ENCODE measurements at places on chromosomes 3 and 15. TPM values are rescaled to one million over a fixed set of nuclear protein-coding genes. Genes with fewer than 3 reads are reported as not detected.

The NR1I2 gene
- total RNA-seq, result 0.07 TPM

DNA sequence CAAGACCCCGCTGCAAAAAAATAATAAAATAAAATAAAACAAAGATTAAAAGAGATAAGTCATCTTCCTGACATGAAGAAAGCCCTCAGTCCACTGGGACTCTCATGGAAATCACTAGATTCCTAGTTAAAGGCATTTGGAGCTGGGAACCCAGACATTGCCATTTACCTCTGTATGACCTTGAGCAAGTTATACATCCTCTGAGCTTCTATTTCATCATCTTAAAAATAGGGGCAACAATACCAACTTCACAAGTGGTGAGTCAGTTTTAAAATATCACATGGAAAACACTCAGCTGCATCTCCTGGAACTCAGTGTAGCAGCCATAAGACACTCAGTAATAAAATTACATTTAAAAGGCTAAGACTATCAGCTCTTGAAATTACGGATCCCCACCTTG lies 334.8 kb downstream of the ERC2 start:
- no peaks in the 10 kb centered on the region for H3K36me3 ChIP-seq
- H3K4me3 ChIP-seq, result no peak overlapping the region
- no peak for DNase-seq
- peaks cover 6% of the 10 kb centered on the region for H3K27me3 ChIP-seq
- H3K4me1 ChIP-seq, result peaks cover 8% of the 10 kb centered on the region

GRCh38 chr3:44132061-44132460 lies 109.6 kb upstream of the TOPAZ1 start:
- H3K27me3 ChIP-seq, result peaks cover 46% of the 10 kb centered on the region
- no peak for DNase-seq
- H3K36me3 ChIP-seq, result no peaks in the 10 kb centered on the region
- H3K27ac ChIP-seq, result no peak overlapping the region
- H3K4me3 ChIP-seq, result no peak overlapping the region

DNA sequence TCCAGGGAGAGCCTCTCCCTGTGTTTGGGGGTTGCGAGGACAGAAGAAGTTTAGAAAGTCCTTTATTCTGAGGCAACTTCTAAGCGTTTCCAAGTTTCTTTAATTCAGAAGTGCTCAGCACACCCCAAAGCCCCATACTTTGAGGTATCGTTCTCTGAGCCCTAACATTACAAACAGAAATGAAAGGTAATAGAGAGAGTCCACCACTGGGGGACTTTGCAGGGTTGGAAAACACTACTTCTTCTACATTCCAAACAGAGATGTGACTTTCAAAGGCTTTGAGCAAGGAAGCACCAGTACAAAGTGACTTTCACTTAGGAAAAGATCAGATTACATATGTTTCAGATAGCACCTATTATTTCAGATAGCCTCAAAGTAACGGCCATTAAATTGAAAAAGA lies 6.2 kb upstream of the ZNF280D start:
- no peaks in the 10 kb centered on the region for H3K36me3 ChIP-seq
- H3K4me3 ChIP-seq, result no peak overlapping the region
- no peak overlapping the region for H3K27ac ChIP-seq
- H3K27me3 ChIP-seq, result no peaks in the 10 kb centered on the region
- H3K4me1 ChIP-seq, result no peaks in the 10 kb centered on the region

The HCLS1 gene
- 1.6 TPM for total RNA-seq

DNA sequence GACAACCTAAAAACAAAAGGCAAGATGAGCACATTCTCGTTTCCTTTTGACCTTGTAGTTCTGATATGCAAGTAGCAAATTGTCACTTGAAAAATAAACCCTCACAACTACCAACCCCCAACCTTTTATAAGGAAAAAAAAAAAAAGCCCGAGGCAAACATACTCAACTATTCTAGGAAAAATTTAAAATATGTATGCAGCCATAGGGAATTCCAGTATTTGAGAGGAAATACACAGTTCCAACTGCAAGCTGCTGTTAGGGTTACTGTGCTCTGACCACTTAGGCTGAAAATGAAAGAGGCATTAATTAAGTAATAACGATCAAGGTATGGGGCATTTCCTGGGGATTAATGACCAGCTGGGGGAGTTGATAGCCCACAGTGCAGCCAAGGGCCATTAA lies 281.9 kb upstream of the DPH6 start:
- no peaks in the 10 kb centered on the region for H3K36me3 ChIP-seq
- no peak overlapping the region for H3K4me3 ChIP-seq
- no peaks in the 10 kb centered on the region for H3K4me1 ChIP-seq
- DNase-seq, result no peak

GRCh38 chr15:42131006-42131405 lies 25.4 kb downstream of the PLA2G4F start:
- peaks cover 10% of the 10 kb centered on the region for H3K27me3 ChIP-seq
- H3K4me1 ChIP-seq, result peaks cover 5% of the 10 kb centered on the region
- no peak overlapping the region for H3K4me3 ChIP-seq

DNA sequence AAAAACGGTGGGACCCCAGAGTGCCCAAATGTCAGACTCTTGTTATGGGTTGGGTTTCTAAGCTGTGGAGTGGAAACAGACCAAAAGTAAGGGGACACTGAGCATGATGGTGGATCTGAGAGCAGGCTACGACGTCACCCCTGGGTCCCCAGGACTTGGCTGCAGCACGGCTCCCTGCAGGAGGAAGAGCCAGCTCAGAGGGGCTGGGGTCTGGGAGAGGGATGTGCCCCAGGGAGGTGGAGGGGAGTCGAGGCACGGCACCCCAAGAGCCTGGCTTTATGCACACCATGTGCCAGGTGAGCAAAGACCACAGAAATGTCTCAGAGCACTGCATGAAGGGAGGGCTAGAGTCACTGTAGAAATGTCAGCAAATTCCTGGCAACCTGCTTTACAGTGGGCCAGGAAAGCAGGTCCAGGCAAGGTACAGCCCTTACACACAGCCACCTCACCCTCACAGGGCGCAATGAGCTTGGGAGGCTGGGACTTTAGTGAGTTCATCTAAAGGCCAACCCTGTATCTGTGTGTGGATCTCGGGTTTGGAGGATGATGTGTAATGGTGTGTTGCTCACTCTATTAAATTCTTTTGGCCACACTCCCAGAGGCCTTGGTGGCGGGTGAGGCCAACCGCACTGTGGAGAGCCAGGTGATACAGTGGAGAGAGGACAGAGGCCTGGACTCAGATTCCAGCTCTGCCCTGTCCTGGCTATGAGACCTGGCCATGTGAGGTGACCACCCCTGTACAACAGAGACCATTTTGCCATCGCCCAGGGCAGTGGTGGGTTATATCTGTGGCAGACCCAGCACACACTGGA lies 14.1 kb downstream of the CTSH start:
- H3K4me3 ChIP-seq, result no peak overlapping the region
- peak; percentile 57 for DNase-seq
- no peaks in the 10 kb centered on the region for H3K36me3 ChIP-seq
- H3K27me3 ChIP-seq, result no peaks in the 10 kb centered on the region

- peaks cover 6% of the 10 kb centered on the region for H3K4me1 ChIP-seq
- no peak overlapping the region for H3K4me3 ChIP-seq
- peak; percentile 38 for DNase-seq
- no peaks in the 10 kb centered on the region for H3K36me3 ChIP-seq
Observed at GRCh38 chr15:88657326-88658069, 18.7 kb downstream of the ISG20 start.

- H3K4me1 ChIP-seq, result no peaks in the 10 kb centered on the region
- H3K27ac ChIP-seq, result no peak overlapping the region
- H3K4me3 ChIP-seq, result no peak overlapping the region
- no peaks in the 10 kb centered on the region for H3K36me3 ChIP-seq
- no peak for DNase-seq
Observed at GRCh38 chr3:8980756-8981257, 17.5 kb upstream of the RAD18 start.

GRCh38 chr3:14883226-14883625 lies 64.2 kb upstream of the NR2C2 start:
- H3K36me3 ChIP-seq, result no peaks in the 10 kb centered on the region
- peaks cover 8% of the 10 kb centered on the region for H3K4me1 ChIP-seq
- no peak for DNase-seq
- H3K27me3 ChIP-seq, result peaks cover 15% of the 10 kb centered on the region

DNA sequence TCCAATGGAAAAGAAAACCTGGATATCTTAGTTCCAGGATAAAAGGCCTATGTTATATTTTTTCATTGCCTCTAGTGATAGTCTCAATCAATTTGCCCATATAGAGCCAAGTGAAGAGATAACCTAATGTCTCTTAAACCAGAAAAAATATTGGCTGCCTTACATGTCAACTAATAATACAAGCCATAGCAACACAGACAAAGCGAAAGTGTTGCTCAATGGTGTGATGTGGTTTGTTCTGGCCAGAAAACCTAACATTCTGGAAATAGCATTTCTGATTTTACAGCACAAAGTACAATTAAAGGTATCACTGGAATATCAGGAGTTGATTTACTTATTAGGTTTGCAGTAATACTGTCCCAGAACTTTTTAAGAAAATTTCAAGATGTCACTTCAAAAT lies 101.5 kb downstream of the ATP8B4 start:
- H3K27ac ChIP-seq, result no peak overlapping the region
- H3K4me3 ChIP-seq, result no peak overlapping the region
- H3K27me3 ChIP-seq, result no peaks in the 10 kb centered on the region
- no peaks in the 10 kb centered on the region for H3K36me3 ChIP-seq
- DNase-seq, result no peak

DNA sequence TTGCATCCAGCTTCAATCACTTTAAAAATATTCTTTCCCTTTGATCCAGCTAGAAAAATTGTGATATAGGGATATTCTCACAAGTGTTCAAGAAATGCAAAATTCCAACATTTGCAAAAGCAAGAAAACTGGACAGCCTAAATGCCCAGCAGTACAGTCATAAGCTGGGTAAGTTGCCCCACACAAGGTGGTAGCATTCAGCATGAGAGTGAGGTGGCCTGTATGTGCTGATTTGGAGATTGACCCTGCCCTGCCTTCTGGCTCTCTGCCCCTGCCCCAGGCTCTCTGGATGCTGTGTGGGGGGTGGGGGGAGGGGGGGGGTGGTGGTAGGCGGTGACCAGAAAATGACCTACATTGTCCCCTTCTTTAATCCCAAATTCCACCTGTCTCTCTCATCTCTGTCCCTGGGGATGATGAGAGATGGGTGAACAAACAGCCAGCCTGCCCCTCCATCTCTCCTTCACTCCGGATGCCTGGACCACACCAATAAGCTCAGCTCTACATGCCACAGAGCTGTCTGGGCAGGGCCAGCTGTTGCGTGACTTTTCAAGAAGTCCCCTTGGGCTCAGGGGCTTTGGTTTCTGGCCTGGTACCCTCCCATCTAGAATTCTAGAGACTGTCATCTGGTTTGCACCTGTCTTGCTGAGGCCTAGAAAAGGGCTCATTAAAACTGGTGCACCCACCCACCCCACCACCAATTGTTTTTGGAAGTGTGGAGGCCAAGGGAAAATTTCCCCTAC lies 42.2 kb downstream of the SLC28A1 start:
- peaks cover 27% of the 10 kb centered on the region for H3K4me1 ChIP-seq
- H3K27ac ChIP-seq, result no peak overlapping the region
- H3K4me3 ChIP-seq, result no peak overlapping the region
- DNase-seq, result no peak
- H3K36me3 ChIP-seq, result no peaks in the 10 kb centered on the region
- no peaks in the 10 kb centered on the region for H3K27me3 ChIP-seq

DNA sequence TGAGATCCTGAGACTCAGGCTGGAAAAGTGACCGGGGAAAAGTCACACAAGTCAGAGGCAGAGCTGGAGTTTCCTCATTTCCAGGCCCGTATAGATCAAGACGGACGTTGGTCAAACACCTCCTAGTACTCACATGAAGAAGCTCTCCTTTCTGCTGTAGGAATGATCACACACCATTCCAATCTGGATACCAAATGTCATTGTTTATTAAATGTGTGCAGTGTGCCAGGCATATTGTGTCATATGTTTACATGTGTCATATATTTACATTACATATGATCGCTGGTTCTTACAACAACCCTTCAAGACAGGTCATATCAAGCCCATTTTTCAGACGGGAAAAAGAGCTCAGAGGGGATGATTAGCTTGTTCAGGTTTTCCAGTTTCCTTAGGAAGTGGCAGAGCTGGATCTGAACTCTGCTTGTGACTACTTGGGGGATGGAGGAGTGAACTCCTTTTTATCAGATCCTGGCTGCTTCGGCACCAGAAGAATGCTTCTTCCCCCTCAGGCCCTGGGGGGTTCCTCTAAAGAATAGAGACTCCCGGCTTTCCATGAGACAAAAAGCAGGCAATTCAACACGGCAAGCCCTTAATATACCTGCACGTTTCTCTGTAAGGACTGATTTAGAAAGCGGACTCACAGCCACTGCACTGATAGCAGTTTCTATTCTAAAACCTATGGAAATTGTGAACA lies 41.9 kb downstream of the FAM43A start:
- H3K27me3 ChIP-seq, result no peaks in the 10 kb centered on the region
- no peaks in the 10 kb centered on the region for H3K36me3 ChIP-seq
- no peak overlapping the region for H3K4me3 ChIP-seq

GRCh38 chr3:98812851-98813374 lies 49.8 kb downstream of the ST3GAL6 start:
- H3K27ac ChIP-seq, result no peak overlapping the region
- no peaks in the 10 kb centered on the region for H3K27me3 ChIP-seq
- no peak for DNase-seq
- no peak overlapping the region for H3K4me3 ChIP-seq

DNA sequence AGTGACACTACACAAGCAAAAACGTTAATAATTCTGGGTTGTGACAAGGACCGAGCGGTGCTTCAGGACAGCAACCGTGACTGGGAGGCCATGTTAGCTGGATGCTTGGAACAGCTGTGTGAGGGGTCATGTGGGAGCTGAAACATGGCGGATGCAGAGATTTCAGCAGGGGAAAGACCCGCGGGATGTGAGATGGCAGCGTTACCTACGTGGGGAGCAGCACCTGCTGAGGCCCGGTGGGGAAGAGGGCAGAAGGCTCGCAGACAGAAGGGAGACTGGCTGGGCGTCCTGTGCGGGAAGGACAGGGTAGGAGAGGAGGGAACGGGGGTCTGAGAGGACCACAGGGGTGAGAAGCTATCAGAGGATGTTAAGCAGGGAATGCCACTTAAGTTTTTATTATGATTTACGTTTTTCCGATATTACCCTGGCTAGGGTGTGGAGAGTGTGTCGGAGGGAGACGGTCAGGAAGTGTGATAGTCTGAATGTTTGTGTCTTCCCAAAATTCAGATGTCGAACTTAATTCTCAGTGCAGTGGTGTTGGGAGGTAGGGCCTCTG lies 228.8 kb upstream of the LYSMD4 start:
- DNase-seq, result no peak
- no peak overlapping the region for H3K4me3 ChIP-seq
- H3K27ac ChIP-seq, result no peak overlapping the region
- no peaks in the 10 kb centered on the region for H3K4me1 ChIP-seq
- H3K36me3 ChIP-seq, result no peaks in the 10 kb centered on the region

GRCh38 chr15:55241186-55241585 lies 44.4 kb upstream of the RSL24D1 start:
- H3K36me3 ChIP-seq, result no peaks in the 10 kb centered on the region
- no peak overlapping the region for H3K27ac ChIP-seq
- no peak overlapping the region for H3K4me3 ChIP-seq
- no peak for DNase-seq
